ENCODE measurements at places on chromosomes 11 and 22. TPM values are rescaled to one million over a fixed set of nuclear protein-coding genes. Genes with fewer than 3 reads are reported as not detected.

Gene KRTAP5-8
- not detected for total RNA-seq

Gene KIAA1671
- 14.3 TPM for total RNA-seq

Gene DNHD1
- 1.3 TPM for total RNA-seq

Gene DCUN1D5
- total RNA-seq = 137 TPM

Gene SMDT1
- 6.7 TPM for total RNA-seq

Gene FOXR1
- total RNA-seq = not detected

Gene CDC45
- total RNA-seq = 55.8 TPM

Gene C11orf86
- not detected for total RNA-seq

Gene MRGPRX4
- not detected for total RNA-seq

Gene CHST1
- 64.6 TPM for total RNA-seq

Gene TMEM191B
- total RNA-seq = 0.15 TPM

Gene ISX
- total RNA-seq = not detected

Gene UBQLNL
- total RNA-seq = not detected

Gene CATSPERZ
- total RNA-seq = 0.61 TPM

Gene OR5AS1
- not detected for total RNA-seq

Gene DCHS1
- total RNA-seq = 29.0 TPM
